ENCODE measurements at places on chromosomes 13 and 19.

DNA sequence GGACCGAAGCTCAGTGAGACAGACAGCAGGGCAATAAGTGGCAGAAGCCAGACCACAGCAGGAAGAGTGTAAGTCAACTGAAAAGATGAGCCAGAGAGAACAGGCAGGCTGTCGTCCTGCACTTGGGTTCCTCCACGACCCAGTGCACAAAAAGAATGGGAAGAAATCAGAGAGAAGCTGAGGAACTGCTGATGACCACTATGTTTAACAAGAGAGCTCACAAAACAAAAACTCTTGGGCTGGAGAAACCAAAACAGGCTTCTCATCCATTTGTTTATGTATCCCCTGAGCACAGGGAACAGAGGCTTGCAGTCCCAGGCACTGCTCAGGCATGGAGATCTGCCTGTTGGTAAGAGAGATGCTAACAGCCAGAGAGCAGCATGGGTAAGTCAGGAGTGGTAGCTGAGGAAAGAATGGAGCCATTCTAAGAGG is 14.0 kb downstream of the AKAP8L start:
- DNase-seq = no peak

DNA sequence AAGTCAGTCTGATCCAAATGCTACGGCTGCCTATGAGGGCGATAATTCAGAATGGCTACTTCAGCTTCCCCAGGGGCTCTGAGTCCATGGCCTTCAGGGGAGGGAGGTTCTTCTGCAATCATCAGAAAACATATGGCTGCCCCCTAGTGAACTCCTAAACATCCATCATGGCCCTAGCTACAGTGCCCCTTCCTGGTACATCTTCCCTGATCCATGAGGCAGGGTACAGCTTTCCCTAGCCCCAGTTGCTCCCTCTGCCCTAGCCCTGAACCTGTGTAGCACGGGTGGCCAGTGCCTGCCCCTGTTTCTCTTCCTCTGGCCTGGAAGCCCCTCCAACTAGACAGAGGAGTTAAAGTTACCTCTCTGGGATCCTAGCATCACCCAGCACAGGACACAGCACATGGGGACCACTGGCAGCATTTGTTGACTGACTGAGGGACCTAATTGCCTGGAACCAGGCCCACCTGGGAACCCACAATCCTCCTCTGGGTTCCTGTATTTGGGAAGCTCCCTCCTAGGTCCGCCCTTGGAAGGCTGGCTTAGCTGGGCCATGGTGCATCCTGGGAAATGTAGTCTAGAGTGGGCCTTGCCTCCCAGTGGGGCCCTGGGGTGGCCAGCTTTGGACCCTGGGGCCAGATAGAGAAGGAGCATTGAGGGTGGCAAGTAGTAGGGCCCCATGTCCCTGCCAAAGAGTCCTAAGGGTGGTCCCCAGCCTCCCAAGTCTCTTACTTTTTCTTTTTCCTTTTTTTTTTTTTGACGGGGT is 17.7 kb upstream of the SEMA6B start:
- DNase-seq = no peak

DNA sequence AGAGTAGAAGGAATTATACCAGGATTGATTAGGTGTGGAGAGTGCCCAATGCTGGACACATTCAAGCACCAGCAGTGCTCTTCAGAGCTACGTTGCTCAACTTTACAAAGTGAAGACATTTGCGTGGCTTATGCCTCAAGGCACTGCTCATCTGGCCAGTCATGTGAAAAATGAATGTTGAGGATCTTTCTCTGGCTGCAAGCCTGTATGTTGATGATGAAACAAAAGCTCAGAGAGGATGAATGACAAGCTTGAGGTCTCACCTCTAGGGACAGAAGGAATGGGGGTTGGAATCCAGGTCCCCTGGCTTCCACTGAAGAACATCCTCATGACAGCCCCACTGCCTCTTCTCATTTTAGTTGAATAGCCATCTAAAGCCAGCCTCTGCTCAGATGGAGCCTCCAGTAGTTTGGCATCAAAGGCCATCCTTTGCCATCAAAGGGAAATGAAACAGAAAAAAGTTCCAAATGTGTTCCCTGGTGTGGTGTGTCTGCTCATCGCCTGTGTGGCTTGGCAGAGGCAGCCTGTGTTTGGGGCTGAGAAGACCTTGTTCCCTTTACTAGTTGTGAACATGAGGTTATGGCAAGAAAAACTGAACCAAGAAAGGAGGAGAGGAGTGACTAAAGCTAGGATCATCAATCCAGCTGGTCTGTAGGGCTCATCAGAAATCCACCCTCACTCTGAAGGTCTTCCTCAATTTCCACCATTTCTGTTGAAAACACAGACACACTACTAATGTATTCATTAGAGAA is 114.0 kb upstream of the KL start:
- no peak for DNase-seq

DNA sequence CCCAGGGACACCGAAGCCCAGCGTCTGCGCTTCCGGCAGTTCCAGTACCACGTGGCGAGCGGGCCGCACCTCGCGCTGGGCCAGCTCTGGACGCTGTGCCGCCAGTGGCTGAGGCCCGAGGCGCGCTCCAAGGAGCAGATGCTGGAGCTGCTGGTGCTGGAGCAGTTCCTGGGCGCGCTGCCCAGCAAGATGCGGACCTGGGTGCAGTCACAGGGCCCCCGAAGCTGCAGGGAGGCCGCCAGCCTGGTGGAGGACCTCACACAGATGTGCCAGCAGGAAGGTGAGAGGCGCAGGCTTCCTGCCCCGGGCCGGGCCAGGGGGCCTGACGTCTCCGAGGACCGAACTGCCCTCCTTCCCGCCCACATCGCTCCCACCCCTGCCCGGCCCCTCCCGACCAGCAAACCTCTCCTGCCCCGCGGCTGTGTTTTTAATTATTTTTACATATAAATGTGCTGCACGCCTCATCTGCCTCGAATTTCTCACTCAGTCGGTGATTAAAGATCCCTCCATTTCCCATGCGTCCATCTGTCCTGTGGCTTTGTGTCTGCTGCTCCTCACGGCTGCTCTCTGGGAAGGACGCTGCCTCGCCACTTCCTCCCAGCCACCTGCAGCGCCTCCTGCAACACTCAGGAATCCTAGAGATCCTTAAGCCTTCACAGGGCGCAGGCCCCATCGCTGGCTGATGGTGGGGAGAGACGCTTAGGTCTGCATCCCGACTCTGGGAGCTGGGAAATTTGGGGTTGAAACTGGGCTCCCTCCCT is 4.3 kb downstream of the ZSCAN1 start:
- no peak for DNase-seq

GRCh38 chr19:49631014-49631588 is 8.8 kb downstream of the RRAS start:
- DNase-seq = no peak

DNA sequence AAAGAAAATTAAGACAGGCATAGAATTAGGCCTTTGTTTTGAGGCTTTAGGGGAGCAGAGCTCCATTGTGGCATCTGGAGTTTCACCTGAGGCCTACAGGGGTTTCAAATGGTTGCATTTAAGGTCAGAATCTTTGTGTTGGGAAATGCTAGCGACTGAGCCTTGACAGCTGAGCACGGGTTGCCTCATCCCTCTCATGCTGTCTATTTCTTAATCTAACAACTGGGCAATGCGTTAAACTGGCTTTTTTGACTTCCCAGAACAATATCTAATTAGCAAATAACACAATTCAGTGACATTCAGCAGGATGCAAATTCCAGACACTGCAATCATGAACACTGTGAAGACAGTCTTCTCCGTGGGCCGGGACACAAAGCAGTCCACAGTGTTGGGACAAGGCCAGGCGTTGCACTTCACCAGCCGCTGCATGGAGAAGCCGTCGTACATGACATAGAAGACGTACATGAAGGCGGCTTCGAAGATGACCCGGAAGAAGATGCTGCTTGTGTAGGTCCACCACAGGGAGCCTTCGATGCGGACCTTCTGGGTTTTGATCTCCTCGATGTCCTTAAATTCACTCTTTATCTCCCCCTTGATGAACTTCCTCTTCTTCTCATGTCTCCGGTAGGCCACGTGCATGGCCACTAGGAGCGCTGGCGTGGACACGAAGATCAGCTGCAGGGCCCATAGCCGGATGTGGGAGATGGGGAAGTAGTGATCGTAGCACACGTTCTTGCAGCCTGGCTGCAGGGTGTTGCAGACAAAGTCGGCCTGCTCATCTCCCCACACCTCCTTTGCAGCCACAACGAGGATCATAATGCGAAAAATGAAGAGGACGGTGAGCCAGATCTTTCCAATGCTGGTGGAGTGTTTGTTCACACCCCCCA is 3.8 kb downstream of the GJB2 start:
- no peak for DNase-seq

DNA sequence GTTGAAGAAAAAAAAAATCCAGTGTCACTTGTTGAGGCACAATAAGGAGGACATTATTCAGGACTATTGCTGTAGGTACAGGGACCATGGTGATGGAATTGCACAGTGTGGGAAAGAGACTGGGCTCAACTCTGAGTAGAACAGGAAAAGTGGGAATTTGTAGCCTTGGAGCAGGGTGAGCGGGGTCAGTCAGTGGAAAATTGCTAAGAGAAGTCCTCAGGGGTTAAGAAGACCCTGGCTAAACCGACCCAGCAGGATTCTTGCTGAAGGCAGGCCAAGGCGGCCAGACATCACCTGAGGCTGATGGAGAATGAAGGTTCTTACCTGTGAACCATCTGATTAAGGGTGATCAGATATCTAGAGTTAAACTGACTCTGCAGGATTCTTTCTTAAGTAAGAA is 12.5 kb downstream of the LAIR2 start:
- DNase-seq = no peak

GRCh38 chr13:27261396-27261795 is 9.2 kb upstream of the RASL11A start:
- no peak for DNase-seq

DNA sequence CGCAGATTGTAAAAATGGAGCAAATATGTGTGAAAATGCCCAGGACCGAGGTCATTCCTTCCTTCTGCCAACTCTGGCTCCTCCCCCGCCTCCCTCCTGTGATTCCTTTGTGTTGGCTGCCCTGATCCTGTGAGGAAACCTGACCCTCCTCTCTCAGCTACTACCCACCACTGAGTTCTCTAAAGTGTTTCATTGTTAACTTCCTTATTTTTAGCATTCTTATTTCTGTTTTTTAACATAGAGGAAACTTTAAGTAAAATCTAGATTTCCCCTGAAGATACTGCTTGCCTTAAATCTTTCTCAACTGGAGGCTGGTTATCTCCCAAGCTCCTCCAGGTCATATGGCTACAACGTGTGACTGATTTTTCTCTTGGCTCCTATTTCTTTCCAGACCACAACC is 21.7 kb upstream of the FBXL3 start:
- no peak for DNase-seq

GRCh38 chr19:41649827-41650226 is 23.0 kb upstream of the CEACAM4 start:
- DNase-seq = no peak

DNA sequence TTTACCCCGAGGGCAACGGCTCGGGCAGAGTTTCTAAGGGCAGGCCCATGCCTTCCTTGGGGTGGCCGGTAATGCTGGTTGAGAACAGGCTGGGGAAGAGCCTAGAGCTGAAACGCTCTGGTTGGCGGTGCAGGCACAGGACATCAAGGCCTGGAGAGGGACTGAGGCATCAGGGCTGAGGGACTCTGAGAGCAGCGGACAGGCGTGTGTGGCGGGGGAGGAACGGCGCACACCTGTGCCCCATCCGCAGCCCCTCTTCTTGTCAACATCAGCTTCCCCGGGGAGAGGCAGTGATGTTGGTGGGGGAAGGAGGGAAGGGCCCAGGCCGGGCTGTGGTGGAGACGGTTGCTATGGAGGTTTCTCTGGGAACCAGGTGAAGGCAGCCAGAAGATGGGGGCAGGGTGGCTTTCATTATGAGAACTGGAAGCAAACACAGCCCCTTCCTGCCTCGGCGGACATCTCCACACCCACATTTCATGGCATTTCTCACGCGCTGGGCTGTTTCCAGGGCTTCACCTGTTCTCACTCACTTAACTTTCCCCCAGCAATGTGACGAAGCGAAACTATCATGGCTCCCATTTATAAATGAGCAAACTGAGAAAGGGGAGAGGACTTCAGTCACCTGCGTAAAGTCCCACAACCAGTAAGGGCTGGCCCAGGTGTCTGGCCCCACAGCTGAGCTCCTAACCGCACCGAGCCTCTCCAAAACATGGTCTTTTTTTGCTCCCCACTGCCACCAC is 8.2 kb upstream of the ATF5 start:
- no peak for DNase-seq

GRCh38 chr19:55623561-55623960 is 805 bp downstream of the ZNF784 start:
- no peak for DNase-seq

DNA sequence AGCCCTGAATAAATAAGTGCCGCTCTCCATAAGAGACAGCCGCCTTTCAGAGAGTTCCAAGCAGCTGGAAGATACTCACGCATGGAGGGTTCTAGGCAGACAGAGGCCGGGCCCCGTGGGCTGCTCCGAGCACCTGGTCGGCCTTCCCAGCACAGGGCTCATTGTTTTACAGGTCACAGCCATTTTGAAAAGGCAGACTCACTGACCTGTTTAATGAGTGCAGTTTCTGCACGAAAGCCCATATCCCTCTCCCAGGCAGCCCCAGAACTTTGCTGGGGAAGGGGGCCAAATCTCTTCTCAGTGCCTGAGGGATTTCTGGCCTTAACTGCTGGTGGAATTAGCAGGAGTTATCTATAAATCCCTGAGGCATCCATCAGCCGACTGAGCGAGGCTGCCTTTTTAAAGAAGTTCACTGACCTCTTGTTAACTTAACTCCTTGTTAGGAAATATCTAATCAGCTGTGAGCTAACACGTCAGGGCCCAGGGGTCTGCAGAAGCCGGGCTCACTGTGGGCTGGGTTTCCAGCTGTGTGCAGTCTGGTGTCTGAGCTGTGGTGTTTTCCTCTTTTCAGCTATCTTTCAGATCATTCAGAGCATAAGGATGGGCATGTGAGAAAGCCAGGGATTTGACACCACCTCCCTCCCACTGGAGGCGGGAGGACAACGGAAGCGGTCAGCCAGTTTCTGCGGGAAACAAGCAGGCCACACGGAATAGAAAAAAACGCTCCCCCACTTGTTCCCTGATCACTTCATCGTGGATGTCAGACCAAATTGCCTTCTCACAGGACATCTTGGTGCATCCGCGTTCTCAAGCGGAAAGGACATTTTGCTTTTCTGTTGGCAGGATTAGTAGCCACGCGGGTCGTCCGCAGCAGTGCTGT is 23.3 kb downstream of the SERP2 start:
- no peak for DNase-seq

- no peak for DNase-seq
Measured at GRCh38 chr19:58548859-58549663, 5.2 kb downstream of the TRIM28 start.
